Testis (tissue), 5 donors: ENCODE measurements at places on chromosomes 7 and 10.

DNA sequence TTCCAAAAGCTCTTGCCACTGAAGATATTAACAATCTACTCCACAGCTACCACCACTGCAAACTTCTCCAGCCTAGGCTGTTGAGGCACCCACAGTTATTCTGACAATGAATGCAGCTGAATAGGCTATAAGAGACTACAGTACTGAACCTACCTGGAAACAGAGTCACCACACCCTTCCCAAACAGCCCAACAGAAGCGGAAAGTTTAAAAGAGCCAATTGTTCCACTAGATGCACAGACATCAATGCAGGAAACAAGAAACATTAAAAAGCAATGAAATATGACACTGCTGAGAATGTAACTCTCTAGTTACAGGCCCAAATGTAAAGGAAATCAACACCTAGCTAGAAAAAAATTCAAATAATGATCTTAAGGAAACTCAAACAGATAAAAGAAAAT, 64.5 kb upstream of the PLA2G12B start:
- no peak for DNase-seq

DNA sequence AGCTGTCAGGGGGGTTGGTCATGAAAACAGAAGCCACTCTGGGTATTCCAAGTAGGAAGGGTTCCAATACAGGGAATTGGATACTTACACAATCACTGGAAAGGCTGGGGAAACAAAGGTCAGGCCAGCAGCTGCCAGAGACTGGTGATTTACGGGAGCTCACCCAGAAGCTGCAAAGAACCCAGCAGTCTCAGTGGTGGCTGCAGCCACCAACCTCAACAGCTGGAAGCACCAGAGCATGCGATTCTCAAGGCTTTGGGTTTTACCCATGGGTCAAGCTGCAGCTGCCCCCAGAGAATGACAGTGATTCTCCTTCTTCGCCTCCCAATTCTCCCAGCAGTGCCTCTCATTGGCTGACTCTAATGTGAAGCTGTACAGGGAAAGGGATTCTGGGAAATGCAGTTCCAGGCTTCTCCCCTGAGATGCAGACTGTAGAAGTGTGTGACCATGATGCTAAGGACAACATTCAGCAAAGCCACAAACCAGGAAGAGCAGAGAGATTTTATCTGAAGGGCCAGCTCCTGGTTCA, 107.2 kb upstream of the TCF7L2 start:
- DNase-seq = no peak

- DNase-seq = peak; percentile 17
Observed at GRCh38 chr10:24097751-24098207, 111.2 kb upstream of the KIAA1217 start.

DNA sequence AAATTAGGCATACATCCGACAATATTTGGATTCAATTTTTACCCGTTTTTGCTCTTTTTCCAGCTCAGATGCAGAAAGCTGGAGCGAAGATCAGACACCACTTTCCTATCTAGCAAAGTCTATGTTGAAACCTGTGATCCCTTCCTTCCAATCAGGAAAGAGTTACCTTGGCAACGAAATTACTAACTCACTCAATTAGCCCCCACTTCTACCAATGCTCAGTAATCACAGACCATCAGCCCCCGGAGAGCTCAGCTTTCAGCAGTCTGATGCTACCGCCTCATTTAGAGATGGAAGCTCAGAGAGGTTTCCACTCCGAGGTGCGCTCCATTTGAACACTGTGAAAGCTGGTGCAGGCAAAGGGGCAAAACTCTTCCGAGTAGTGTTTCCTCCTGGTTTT, 6.7 kb downstream of the FRAT1 start:
- DNase-seq = no peak

DNA sequence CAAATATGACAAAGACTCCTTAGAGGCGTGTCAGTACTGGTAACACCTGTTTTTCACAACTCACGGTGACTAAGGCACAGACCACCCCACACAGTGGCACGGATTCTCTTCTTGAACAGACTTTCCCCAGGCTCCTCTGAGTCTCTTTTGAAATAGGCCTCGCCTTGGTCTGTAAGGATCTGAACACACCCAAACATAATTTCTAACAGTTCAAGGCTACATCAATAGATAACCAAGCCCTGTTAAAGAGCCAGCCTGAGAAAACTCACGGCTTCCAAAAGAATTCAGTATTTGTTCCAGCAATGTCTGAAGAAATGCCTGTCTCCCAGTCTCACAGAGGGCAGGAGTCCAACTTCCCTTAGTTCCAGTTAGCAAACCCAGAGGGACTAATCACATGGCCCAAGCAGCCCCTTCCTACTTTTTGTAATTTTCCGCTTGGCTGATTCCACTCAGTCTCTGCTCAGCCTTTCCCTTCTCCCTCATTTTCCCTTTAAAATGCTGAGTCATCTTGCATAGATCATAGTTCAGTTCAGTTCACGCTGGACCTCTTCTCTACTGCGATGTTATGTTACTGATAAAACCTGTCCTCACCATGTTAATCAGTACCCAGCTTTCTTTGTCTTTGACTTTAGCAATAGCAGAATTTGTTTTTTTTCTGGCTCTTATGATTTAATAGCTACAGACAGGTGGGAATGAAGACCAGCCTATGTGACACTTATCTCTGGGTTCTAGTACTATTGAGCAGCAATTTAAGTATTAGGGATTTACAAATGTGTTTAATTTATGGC, 22.6 kb upstream of the AKR1C3 start:
- peak; percentile 83 for DNase-seq

GRCh38 chr10:42955493-42955889, 121.4 kb upstream of the RET start:
- no peak for DNase-seq

DNA sequence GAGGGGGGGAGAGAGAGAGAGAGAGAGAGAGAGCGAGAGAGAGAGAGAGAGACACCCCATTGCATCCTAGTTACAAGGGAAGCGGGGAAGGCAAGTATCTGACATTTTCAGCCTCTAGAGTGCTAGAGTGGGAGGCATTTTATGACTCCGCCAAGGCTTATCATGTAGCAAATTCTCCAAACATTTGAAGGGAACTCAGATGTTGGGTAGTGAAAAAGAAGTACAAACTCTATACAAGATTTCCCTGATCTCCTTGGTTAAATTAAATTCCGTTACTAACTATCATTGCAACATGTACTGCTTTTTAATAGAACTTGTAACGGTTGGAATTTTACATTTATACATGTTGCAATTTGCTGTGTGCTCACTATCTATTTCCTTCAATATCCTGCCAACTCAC, 83.4 kb upstream of the FAM3C start:
- no peak for DNase-seq
